ENCODE measurements at places on chromosomes 16 and 17.

GRCh38 chr17:65850486-65850885, 289.0 kb upstream of the AXIN2 start:
- DNase-seq = peak; percentile 23

- no peak for DNase-seq
Measured at GRCh38 chr16:4450430-4450829, 24.0 kb downstream of the NMRAL1 start.

DNA sequence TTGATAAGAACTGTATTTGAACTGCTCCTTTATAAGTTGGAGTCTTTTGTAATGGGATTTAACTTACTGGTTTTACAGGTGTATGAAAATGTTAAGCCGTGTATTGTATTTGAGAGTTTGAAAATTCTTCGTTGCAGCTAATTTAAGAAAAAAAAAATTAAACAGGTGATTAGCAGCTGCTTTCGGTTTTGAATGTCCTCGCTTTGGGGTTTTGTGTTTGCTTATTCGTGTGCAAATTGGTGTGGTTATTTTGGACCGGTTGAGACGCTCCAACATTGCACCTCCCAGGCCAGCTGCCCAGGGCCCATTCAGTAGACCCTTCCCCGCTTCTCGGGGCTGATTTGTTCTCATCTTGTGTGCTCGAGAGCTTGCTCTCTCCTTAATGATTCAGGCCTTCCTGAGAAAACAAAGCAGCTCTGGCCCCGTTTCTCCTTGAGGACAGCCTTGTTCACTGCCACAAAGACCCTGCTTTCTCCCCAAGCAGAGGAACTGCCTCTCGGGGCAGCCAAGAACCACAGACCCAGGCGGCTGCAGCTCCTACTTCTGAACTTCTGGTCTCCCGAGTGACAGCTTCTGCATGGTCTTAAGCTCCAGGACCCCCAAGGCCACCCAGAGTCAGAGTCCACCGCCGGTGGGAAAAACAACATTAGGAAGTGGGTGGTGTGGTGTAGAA, 100.5 kb downstream of the MSI2 start:
- no peak for DNase-seq

DNA sequence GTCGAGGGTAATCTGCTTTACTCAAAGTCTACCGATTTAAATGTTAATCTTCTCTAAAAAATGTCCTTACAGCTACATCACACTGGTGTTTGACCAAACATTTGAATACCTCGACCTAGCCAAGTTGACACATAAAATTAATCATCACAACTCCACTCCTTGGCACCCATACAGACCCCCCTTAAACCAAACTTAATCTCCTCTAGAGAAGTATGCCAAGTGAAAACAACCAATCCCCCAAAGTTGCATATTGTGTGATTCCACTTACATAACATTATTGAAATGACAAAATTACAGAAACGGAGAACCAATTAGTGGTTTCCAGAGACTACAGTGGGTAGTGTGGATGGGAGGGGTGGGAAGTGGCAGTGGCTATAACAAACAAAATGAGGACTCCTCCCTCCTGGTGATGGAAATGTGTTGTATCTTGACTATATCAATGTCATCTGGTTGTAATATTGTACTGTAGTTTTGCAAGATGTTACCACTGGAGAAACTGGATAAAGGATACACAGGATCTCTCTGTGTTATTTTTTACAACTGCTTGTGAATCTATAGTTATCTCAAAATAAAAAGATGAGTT, 39.4 kb downstream of the CAPNS2 start:
- DNase-seq = no peak

DNA sequence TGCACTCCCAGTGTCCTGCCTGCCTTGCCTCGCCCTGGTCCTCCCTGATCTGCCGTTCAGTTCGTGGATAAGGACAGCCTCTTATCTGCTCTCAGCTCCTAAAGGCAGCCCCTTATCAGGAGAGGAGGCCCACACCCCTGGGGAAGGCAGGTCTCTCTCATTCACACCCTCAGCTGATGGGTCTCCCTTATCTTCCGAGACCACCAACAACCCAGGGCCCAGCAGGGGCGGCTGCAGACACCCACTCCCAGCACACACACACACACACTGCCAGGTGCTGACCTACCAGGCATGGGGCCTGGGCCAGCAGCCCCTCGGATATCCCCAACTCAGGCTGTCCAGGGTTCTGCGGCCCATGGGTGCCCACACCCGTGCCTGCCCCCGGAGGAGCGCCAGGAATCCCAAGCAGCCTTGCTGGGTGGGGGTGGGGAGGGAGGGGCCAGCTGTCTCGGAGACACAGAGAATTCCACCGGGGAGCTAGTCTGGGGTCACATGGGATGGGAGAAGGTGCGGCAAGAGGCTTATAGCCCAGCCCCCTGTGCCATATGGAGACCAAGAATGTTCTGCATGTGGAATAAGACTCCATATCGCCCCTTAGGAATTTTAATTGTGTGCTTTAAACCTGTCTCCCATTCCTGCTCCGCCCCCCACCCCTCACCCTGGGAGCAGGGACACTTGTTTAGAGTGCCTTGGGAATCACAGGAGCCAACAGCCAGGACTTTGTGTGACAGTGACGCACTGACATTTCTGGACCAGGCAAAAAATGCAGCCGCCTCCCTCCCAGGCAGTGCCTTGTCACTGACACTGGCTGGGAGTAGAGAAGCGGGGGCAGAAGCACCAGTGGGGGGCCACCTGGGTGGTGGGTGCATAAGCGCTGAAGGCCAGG, 41.9 kb upstream of the EMP2 start:
- DNase-seq = peak; percentile 40

- no peak for DNase-seq
Measured at GRCh38 chr17:37082311-37082860, 133.6 kb downstream of the AATF start.

GRCh38 chr16:68328860-68329390, 18.1 kb downstream of the PRMT7 start:
- no peak for DNase-seq

DNA sequence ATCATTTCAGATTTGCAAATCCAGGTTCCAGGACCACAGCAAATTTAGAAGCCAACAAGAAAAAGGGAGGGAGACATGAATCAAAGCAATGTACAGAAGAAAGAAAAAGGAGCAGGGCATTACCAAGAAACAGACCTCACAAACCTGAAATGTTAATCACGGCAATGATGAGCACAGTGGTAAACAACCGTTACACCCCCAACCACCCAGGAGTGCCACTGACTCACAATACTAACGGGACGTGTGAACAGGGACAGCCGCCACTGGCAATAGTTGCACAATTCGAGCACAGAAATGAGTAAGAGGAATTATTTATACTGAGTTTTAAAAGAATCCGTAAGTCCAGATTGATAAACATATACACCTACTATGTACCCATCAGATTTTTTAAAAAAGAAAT, 13.8 kb downstream of the USP22 start:
- no peak for DNase-seq

DNA sequence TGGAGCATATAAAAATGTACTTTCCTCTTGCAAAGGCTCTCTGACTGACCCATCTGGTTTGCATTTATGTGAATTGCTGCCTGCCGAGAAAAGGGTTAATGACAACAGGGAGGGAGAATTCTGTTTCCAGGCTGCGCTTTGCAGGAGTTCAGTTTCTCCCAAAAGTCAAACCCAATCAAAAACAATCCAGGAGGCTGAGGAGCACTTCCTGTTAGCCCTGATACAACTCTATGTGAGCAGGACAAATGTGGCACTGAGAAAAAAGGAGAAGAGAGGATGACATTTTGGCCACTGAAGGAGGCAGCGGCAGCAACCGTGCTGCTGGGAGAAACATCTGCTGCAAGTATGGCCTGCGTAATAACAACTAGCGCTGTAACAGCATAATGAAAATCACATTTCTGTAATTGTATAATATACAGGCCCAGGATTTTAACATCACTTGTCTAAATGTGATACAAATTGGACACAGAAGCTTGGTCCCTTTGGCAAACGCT, 26.8 kb upstream of the ELAC2 start:
- DNase-seq = no peak

GRCh38 chr16:88401604-88402246, 19.0 kb downstream of the ZNF469 start:
- no peak for DNase-seq

DNA sequence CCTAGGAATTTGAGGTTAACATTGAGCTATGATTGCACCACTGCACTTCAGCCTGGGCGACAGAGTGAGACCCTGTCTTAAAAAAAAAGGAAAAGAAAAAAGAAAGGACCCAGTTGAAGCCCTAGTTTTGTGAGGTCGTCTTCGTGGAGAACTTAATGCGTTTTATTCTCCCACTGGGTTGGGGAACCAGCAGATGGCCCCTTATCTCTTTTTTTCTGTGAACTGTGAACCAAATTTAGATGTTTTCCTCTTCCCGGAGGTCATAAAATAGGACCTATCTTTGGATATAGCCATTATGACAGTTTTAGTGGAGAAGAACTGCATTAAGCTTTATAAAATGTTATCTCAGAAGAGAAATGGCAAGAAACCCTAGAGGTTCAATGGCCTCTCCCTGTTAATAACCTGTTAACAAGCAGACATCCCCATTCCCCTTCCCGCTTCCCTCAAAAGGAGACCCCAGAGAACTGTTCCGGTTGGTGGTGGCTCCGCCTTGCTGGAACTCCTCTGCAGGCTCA, 23.5 kb downstream of the KIAA0513 start:
- DNase-seq = peak; percentile 63

- DNase-seq = no peak
Measured at GRCh38 chr16:54366943-54367342, 80.4 kb upstream of the IRX3 start.

GRCh38 chr17:79792341-79792871, 4.5 kb downstream of the CBX8 start:
- DNase-seq = no peak

- no peak for DNase-seq
Measured at GRCh38 chr17:14245002-14245401, 8.3 kb upstream of the CDRT15 start.

GRCh38 chr16:75593825-75594820, 27.9 kb downstream of the GABARAPL2 start:
- peak; percentile 72 for DNase-seq

- DNase-seq = no peak
Measured at GRCh38 chr17:61127960-61128359, 271.7 kb upstream of the TBX2 start.

DNA sequence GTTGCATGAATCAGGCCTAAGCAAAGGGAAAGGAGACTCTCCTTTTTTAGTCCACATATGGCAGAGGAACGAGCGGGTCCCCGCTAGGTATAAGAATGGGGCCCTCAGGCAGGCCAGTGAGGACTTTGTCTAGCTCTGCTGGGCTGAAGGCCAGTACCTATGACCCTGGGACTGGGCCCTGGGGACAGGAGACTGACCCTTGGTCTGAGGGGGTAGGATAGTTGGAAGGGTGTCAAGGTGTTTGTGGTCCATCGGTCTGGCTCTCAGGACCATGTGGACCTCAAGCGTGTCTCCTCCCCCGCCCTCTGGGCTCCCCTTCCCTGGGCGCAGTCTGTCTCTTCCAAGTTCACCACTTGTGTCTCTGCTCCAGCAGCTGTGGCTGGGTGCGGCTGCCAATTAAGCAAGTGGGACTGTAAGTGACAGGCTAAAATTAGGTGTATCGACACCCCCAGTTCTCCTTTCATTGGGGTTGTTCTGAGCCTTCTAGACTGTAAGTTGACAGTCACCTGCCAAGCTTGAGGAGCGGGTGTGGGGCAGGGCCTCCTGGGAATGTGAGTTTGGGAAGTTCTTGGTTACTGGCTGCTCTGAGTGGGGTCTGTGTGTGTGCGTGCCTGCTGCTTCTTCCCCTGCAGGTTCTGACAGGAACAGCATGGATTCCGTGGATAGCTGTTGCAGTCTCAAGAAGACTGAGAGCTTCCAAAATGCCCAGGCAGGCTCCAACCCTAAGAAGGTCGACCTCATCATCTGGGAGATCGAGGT, 24.5 kb downstream of the AKAP1 start:
- no peak for DNase-seq

GRCh38 chr16:11554053-11554452, 32.7 kb downstream of the LITAF start:
- no peak for DNase-seq

DNA sequence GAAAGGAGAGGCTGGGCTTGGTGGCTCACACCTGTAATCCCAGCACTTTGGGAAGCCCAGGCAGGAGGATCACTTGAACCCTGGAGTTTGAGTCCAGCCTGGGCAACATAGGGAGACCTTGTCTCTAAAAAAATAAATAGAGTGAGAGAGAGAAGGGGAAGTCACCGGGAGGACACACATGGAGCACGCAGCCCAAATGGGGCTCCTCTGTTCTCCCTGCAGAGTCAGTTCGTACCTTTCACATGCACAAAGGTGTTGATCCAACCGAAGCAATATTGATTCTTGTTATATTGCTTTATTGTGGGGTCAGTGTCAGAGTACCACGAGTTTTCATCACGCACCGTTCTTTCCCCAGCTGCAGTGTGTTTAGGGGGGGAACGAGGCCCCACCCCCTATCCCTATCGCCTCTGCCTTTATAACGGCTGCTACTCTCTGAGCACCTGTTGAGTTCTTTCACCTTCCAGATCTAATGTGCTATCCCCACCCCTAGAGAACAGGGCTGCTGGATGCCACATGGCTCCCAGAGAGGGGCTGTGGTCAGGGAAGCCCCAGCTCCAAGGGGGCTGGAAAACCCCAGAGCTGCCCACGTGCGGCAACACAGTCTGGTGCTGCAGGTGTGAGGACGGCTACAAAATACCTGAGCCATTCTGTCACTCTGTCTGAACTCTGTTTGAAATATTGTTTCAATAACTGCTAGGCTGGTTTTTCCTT, 1.0 kb upstream of the TMEM235 start:
- DNase-seq = no peak

- no peak for DNase-seq
Measured at GRCh38 chr16:74232806-74233465, 63.7 kb upstream of the PSMD7 start.

DNA sequence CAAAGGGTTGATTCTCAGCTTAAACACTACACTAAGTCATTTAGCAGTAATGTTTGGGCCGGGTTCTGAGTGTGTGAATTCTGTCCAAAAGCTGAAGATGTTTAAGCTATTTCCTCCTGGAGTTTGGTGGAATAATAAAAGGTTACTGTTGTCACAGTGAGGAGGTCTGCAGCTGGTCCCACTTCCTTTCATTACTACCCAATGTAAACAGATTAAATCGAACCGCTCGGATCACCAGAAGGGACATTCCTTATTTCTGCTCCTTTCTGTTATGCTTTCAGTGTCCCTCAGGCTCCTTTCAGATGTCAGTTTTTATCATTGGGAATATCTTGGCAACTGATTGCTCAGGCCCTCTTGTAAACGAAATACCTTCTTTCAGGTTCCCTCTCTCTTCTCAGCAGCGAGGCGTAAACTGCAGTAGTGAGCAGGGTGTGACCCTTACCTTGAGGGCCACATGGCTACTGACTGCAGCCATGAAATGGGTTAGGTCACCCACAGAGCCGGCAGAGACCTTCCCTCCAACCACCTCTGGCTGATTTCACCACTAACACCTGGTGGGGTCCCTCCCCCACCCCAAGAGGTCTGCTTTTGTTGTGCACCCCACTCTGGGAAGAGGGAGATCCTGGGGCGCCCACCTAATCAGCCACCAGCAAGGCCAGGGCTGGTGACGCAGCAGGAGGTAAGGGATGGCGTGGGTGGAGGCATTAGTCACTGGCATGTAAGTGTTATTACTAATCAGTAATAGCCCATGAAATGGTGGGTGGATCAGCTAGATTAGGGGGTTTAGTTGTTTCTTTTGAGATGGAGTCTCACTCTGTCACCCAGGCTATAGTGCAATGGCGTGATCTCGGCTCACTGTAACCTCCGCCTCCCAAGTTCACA, 117.6 kb downstream of the VPS53 start:
- no peak for DNase-seq

- DNase-seq = no peak
Measured at GRCh38 chr17:80491478-80492342, 15.3 kb upstream of the NPTX1 start.
